Placental pericyte (primary cell): ENCODE measurements at places on chromosomes 16 and 17. TPM values are rescaled to one million over a fixed set of nuclear protein-coding genes. Genes with fewer than 3 reads are reported as not detected.

INTS2 gene
- total RNA-seq: 12.0 and 22.6 TPM in 2 replicates

PRR35 gene
- 0.14 TPM in 1 of 2 replicates, not detected in the other for total RNA-seq

HOXB6 gene
- total RNA-seq: under 0.01 and 0.29 TPM in 2 replicates

CCL1 gene
- total RNA-seq: not detected in 2 replicates
